ENCODE measurements at places on chromosomes 6 and 20.

- no peak for DNase-seq
Observed at GRCh38 chr20:48640871-48641270, 186.9 kb downstream of the PREX1 start.

GRCh38 chr6:111357705-111358104 lies 125.3 kb downstream of the REV3L start:
- no peak for DNase-seq

- no peak for DNase-seq
Observed at GRCh38 chr6:46255528-46255927, 84.7 kb upstream of the ENPP5 start.

- no peak for DNase-seq
Observed at GRCh38 chr20:41011551-41012067, 17.0 kb upstream of the TOP1 start.

DNA sequence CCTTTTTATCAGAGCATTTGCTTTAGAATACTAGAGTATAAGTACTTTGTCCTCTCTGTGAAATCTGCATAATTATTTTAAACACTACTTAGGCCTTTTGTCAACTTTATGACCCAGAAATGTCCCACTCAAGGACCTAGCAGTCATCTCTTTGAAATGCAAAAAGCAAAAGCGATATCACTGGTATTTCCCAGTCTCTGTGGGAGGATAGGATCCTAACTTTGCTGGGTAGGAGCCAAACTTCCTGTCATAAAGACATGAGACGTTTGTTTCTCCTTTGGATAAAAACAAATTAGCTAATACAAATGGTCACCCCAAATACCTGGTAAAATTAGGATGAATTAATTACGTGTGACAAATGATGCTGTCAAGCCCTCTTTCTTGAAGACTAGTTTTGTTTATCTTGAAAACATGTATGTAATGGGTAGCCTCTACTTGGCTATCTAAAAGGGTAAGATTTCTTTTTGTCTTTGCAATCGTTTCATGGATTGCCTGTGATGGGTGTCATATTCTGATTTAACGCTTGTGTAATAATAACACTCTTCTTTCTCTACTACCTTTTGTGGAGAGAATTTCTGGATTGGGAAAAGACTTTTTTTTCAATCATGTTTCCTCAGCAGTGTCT lies 36.2 kb downstream of the DCDC2 start:
- no peak for DNase-seq

- no peak for DNase-seq
Observed at GRCh38 chr20:50415021-50415515, 95.1 kb upstream of the PTPN1 start.

GRCh38 chr20:58001381-58001780 lies 227.1 kb downstream of the ANKRD60 start:
- no peak for DNase-seq

DNA sequence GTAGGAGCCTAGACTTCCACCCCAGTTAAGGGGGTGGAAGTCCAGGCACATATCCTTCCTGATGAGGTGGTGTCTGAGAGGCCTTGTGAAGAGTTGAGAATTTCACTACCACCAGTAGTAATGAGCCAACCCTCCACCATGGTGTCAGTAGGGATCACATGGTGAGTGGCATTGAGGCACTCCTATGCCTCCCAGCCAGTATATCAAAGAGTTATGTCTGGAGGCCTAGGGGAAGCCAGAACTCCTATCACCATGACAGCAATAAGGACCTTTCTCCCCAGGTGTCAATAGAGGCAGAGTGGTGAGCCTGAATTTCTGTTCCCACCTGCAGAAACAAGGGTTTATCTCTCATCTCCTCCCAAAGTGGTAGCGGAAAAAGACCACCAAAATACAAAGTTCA lies 106.6 kb upstream of the ADTRP start:
- DNase-seq: no peak

- no peak for DNase-seq
Observed at GRCh38 chr6:54248994-54249393, 59.2 kb upstream of the TINAG start.

- no peak for DNase-seq
Observed at GRCh38 chr6:144644776-144645175, 359.6 kb downstream of the UTRN start.

GRCh38 chr6:34041385-34041784 lies 104.5 kb downstream of the GRM4 start:
- DNase-seq: no peak

DNA sequence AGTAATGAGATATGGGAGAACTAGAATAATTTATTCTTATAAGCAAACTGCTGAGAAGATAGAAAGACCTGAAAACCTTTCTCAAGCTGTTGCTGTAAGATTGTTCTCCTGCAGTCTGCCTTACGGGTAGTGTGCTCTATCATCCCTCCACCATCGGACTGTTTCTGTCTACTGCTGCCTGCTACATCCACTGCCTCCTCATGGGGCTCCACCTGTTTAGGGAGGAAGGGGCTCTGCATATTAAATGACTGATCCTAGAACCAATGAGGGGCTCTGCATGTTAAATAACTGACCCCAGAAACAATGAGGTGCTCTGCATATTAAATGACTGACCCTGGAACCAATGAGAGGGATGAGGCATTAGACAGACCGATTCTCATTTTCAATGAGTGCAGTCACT lies 654.6 kb downstream of the KIF16B start:
- no peak for DNase-seq

DNA sequence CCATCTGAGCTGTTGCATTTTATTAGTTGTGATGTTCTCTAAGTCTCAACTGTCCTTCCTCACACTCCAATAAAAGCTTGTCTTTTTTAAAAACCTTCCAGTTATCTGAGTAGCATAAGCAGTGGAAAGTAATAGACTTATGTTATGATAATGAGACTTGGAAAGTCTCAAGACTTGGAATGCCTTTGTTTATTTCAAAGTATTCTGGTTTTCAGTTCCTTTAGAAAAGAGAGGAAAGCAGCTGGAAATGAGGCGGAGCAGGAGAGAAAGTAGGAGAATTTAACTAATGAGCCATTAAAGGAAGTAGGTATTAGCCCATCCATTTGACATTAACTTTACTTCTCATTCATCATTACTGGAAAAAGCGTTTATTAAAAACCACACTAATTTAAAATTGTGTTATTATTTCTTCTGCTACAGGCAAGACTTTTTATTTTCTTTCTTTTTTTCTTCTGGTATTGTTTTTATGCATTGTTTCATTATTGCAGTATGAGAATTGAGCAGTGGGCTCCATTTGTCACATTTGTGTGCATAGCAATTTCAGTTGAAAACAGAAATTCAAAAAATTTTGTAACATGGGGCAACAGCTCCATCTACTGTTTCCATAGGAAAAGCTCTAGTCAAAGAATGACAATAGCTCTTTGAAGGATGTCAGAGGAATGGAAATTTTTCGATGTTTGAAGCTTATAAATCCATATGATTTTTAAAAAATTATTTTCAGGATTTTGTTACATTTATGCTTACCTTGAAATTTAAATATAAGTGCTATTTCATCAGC lies 194.8 kb downstream of the COL9A1 start:
- no peak for DNase-seq

- DNase-seq: no peak
Observed at GRCh38 chr6:24757611-24758010, 17.1 kb upstream of the GMNN start.

DNA sequence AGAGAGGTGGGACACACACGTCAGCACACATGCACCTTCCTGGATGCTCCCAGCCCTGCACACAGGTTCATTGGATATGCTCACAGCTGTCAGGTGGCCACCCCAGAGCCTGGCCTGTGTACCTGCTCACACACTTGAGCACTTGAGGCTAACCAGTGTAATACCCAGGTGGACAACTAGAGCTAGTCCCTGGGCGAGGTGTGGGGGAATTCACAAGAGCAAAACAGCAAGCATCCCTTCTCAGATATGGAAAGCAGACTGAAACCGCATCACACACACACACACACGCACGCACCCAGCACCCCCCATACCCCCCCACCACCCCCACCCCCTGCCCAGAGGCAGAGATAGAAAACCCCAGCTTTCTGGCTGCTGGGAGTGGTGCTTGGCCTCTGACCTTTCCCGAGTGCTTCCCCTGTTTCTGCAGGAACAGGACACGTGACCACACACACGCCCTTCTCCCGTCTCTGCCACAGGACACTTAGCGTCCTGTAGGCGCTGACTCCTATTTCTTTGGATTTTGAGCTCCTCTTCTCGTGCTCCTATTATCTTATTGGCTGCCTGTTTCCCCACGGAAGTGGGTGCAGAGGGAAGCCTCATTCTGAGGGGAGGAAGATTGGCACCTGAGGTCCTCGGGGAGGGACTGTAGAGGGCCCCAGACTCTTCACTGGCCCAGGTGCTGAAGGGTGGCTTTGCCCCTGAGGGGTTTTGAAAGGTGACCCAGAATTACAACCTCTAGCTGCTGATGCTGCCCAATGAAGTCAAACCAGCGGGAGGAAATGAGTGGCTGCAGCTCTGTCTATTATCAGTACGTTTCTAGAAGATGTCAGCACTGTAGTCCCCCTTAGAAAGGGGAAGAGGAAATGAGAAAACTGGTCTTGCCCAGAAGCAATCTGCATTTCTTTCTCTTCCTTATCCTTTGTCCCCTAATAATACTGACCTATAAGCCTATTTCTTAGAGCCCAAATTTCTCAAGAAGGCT lies 65.8 kb downstream of the SYTL3 start:
- DNase-seq: no peak

DNA sequence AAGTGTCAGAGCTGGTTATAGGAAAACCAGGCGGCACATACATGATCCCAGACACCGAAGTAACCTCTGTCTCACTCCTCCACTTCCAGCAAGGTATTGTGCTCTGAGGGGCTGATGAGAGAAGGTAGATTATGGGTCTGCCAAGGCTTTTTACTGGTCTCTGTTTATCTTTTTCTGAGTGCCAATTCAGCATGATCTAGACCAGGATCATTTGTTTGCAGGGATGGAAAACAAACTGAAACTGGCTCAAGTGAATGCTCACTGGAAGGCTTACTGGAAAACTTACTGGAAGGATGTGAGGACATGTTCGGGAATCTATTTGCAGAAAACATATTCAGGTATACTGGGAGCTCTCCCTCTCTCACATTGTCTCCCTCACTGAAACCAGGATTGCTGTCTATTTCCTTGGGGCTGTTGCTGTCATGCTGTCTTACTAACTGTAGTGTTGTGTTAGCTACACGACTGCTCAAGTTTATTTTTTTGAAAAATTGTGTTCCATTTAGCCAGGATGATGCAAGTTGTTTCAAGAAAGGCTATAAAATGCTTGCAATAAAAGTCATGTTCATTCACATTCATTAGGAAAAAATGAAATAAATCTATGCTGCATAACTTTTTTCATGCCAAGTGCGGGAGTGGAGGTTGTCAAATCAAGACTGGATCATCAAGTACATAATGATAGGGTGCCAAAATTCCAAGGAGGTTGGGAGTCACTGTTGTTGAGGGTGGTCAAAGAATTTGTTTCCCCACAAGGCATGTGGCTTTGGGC lies 37.0 kb downstream of the KLHL31 start:
- DNase-seq: no peak

DNA sequence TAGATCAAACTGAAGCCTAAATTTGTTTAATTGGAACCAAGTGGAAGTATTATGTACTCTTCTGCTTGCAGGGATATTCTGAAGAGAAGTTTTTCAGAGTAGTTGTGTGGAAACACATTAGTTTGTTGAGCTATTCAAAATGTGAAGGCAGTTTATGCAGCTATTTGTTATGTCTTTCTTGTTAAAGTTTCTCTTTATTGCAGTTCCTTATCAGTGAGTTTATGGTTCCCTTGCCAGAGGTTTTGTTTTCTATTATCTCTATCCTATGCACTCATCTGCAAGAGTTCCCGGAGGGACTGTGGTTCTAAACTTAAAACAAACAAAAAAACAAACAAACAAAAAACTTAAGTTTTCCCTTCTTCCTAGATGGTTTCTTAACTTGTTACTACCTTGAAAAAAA lies 143.7 kb upstream of the SLC22A16 start:
- DNase-seq: no peak

DNA sequence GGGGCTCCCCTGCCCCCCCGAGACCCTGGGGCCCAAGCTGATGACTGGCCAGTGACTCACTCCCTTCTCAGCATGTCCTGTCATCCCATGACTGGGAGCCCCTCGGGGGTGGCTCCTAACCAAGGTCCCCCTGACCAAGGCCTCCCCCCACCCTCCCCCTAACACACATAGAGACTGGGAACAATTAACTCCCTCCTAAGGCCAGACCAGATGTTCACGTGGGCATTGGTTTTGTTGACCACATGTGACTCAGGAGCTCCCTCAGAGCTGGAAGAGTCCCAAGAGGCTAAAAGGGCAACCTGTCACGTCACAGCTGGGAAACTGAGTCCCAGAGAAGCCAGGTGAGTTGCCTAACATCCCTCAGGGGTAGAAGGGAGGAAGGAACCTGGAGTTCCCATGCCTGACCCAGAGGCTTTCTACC lies 10.6 kb upstream of the CCN5 start:
- DNase-seq: no peak

DNA sequence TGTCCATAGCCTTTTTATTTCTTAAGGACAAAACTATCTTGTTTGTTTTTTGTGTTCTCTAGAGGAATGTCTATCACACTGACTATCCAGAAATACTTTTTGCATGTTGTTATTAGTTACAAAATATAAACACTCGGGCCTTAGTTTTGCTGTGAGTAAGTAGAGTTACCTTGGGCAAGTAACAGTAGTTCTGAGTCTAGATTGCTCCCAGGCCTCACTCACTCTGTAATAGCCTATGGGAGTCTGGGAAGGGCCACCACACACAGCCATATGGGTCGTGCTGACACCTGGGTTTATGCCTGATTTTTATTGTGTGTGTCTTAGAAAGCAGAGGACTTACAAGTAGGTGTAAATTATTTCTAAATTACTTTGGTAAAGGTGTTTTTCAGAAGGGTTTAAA lies 185.8 kb downstream of the TMEM242 start:
- no peak for DNase-seq

DNA sequence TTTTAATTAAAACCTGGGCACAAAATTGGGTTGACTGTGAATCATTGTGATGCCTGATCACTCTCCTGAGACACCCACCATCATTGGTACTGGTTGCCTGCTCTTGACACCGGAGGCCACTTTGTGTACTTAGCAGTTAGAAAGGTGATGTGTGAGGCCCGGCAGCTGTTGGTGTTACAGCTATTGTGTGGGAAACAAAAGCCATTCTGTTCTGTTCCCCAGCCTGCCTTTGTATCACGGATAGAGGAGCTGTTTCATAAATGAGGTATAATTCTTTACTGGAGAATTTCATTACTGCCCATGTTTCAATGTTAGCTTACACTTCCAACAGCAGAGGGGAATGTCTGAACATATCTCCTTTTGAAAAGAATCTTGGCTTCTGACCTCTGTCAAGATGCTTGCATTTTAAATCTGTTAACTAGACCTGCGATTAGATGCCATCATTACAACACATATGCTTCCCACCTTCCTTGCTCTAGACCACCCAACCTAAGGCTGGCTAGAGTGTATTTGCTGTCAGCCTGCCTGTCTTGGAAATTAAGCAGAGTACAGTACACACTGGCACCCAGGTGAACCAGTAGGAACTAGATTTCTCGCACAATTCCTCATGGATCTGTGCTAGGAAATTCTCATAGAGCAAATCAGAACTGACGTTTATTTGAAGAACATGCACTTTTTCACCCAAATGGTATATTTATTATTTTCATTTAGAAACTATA lies 142.4 kb upstream of the INSM1 start:
- DNase-seq: no peak

GRCh38 chr6:3707024-3707423 lies 44.5 kb downstream of the PXDC1 start:
- no peak for DNase-seq

- DNase-seq: no peak
Observed at GRCh38 chr6:23940466-23940865, 185.5 kb upstream of the NRSN1 start.

GRCh38 chr6:75493400-75494064 lies at the start of gene FILIP1:
TSS of gene FILIP1 (minus strand) at chr6:75493800. CDS start at chr6:75414972, 78,828 bp downstream.
- peak; percentile 6 for DNase-seq

- DNase-seq: no peak
Observed at GRCh38 chr6:53476964-53477363, 67.9 kb downstream of the GCLC start.

- DNase-seq: no peak
Observed at GRCh38 chr6:157240960-157241311, 82.4 kb downstream of the TMEM242 start.

All from occipital lobe (tissue), 3 donors.